ENCODE measurements at places on chromosomes 11 and 22. TPM values are rescaled to one million over a fixed set of nuclear protein-coding genes. Genes with fewer than 3 reads are reported as not detected.

OR51B5 gene
- not detected for total RNA-seq

FXYD2 gene
- 361 TPM for total RNA-seq

MMP12 gene
- 0.80 TPM for total RNA-seq

OR51E2 gene
- total RNA-seq, result not detected

WNT11 gene
- not detected for total RNA-seq

MFRP gene
- total RNA-seq, result not detected

SCGB1A1 gene
- not detected for total RNA-seq

OR8D1 gene
- total RNA-seq, result not detected

KCNJ4 gene
- total RNA-seq, result not detected

- no peak for DNase-seq
These were observed 31.7 kb upstream of the KRTAP5-6 start for GRCh38 chr11:1665313-1665712.

- no peak for DNase-seq
These were observed 7.7 kb downstream of the MPPED2 start for GRCh38 chr11:30578406-30578805.

DNA sequence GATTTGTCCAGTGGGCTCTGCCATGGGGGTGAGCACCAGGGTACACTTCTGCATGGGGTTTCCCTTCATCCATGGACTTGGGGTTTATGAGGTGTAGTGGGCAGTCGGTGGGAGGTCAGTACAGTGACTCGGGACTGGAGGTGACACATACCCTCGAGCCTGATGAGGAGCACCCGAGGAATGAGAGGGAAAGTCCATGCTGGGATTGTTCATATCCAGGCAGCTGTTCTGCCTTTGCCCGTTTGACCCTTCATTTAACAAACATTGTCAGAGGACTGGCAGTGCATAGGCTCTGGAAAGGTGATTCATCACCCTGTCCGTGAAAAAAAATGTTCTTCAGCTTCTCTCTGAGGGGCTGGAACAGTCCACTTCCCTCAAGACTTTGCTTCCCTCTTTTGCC, 2.7 kb downstream of the NAV2 start:
- peak; percentile 98 for DNase-seq

DNA sequence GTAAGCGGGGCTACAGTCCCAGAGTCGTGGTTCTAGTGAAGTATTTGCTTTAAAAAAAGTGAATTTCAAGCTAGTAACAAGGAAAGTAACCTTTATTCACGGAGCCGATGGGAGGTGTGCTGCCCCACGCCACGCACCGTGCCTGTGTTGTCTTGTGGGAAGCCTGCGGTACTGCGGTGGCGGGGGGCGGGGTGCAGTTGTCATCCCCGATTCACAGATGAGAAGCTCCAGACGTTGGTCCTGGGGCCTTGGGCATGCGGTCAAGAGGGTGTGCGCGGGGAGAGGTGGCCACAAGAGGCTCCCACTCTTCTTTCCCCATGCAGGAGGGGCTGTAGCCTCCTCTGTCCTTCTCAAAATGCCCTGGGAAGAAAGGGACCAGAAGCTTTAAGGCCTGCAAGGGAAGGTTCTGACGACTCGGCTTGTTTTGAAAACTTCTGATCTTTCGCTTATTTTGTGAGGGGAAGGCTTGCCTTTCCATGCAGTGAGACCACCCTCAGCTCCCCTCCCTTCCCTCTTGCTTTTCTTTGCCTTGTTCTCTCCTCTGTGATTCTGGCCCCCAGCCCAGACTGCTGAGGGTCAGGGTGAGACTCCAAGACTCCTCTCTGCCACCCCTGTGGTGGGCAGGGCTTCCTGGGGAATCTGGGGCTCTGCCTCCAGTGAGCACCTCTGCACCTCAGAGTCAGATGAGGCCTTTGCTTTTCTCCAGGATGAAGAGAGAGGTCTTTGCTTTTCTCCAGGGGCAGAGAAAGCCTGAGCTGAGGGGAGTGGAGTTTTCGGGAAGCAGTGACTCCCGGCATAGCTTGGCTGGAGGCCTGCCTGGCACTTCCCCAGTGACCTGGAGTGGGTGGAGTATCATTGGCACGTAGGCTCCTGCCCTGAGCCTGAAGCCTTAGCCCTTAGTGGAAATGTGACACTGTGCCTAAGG, 6.2 kb downstream of the GLB1L3 start:
- no peak for DNase-seq

GRCh38 chr11:11213117-11213516, 139.9 kb downstream of the CSNK2A3 start:
- no peak for DNase-seq

DNA sequence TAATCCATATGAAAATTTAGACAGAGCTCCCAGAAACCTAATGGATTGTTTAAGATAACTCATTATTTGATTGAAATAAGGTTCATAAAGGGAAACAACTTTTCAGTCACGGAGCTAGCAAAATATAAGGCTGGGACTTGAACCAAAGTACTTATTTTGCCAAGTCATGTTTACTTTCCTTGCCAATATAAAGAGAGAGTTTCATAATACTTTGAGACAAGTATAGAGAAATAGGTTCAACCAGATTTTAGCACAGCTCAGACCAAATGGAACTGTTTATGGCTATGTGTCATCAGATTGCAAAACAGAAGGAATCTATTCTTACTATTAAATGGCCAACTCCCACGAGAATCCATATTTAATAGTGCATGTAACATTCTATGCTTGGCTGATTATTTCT, 1517.5 kb upstream of the TENM4 start:
- peak; percentile 88 for DNase-seq

DNA sequence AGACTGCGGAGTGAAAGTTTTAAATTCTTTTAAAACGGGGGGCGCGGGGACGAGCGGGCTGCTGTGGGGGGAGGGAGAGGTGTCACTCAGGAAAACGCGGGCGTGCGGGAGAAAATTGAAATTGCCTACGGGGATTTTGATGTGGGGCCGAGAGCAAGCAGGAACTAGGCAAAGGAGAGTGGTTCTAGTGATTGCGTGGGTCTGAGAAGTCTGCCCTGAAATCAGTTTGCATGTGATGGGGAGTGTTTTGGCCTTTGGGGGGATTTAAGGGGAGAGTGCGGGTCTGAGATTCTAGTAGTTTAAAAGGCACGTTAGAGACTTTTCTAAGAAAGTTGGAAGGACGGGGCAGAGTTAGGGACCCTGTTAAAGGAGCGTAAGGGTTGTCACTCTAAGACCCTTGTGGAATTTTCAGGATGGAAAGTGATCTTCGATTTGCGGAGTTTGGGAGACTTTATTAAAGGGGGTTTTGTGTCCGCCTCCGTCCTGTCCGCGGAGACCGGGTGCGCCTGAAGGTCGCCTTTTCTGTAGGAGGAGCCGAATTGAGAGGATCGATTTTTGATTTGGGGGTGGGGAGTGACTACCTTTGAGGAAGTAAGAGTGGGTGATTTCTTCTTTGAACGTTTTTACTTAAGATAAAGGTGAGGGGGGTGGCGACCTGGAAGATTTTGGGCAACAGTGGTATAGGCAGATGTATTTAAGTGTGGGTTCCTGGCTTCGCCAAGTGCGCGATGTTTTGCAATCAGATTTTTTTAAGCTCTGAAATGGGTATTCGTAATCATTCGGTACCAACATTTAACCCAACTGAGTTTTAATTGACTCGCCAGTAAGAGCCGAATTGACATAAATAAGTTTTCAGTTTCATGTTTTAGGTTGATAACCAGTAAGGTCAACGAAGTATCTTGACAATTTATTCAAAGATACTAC, 1.1 kb downstream of the EED start:
- no peak for DNase-seq

- DNase-seq, result no peak
These were observed 506 bp downstream of the MCM5 start for GRCh38 chr22:35400501-35400790.

DNA sequence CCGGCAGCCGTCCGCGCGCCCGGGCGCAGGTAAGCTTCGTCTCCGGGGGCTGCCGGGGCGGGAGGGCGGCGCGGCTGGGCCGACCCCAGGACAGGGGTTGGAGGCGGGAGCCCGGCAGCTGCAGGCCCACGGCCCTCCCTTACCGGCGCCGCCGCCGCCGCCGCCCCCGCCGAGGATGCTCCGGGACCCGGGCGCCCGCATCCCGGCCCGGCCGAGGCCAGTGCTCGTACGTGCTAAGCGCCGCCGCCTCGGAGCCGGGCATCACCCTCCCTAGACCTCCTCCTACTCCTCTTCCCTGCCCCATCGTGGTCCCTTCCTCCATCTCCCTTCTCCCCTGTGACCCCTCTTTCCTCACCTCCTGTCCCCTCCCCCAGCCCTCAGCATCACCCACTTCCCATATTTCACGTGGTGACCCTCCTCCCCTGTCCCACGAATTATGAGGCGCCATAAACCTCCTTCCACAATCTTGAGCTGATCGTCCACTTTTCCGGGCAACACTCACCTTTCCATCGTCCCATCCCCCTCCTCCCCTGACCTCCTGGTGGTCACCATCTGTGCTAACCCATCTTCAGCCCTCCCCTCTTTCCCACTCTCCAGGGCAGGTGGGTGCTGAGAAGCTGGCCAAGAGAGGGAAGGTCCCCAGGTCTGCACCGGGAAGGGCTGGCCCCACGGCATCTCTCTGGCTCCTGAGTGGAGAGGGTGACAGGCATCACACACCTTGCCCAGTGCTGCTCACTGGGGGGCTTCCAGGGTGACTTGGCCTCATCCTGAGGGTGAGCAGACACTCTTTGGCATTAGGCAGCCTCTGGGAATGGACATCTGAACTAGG, 612 bp downstream of the ASPHD2 start:
- DNase-seq, result no peak

GRCh38 chr11:36088266-36088972, 144.6 kb downstream of the LDLRAD3 start:
- DNase-seq, result no peak

GRCh38 chr11:8209208-8209807, 40.5 kb upstream of the RIC3 start:
- DNase-seq, result no peak

DNA sequence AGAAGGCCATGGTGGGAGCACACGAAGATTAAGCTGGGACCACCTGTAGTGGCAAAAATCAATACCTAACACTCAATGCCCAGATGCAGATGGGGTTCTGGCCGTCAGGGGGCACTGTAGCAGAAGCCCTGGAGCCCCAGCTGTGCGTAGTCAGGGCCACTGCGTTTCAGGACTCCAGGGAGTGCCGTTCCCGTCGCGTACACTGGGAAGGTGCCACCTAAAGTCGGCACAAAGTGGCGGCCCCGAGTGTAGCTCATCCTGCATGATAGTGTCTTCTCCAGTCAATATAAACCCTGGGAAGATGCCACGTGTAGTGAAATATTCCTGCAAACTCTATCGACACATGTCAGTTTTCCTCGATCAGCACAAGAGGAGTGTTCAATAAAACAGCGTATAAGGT, 123.8 kb upstream of the NTM start:
- DNase-seq, result no peak

GRCh38 chr11:88203604-88204003, 28.4 kb upstream of the RAB38 start:
- DNase-seq, result no peak

DNA sequence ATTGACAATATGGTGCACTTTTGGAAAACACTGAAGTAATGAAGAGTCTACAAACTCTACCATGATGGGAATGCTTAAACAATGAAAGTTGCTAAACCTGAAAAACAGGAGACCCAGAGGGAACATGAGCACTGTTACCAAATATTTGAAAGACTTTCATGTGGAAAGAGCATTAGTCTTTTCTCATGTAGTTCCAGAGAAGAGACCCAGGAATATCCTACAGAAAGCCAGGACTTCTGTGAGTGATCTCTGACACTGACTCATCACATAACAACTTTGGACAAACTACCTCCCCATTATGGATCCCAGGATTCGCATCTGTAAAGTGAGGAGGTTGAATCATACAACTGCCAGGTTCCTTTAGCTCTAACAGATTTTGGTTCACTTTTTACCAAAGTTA, 62.2 kb downstream of the FAM181B start:
- DNase-seq, result no peak

DNA sequence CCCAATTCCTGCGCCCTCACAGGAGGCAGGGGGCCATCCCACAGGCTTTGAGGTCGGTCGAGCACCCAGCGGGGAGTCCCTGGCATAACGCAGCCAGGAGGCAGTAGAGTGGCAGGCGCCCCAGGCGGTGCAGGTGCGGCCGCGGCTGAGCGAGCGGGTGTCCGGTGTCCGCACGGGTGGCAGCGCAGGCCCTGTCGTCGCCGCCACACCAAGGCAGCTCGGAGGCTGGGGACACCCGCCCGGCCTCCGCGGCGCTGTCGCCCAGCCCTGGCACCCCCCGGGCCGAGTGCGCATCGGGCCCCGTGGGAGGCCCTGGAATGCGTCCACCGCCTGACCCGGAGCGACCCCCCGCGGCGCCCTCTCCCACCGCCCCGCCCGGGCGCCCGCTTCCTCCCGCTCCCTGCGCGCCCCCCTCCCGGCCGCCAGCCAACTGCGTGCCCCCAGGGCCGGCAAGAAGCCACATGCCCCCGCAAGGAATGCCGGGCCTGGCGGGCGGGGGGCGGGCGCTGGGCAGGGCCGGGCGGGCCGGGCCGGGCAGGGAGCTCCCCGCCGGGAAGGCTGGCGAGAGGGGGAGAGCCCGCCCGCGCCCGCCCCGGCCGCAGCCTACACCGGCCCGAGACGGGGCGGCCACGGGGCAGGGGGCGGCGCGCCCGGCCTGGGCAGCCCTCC, 33.9 kb downstream of the PRDM11 start:
- DNase-seq, result no peak

- DNase-seq, result no peak
These were observed 531.8 kb upstream of the CADM1 start for GRCh38 chr11:116035977-116036376.

DNA sequence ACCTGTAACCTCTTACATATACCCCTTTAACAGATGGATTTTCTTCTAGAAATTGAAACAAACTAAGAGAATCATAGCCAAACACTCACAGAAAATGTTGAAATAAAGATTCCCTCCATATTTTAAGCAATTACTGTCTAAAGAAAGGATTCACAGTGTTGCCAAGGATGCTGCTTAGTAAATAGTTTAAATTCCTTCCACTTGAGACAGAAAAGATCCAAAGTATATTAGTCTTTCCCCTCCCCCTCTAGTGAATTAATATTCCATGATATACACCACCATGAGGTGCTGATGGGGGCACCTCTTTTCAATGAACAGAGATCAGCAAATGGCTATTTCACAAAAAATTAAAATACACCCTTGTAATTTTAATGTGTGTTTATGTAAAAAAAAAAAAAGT, 186.8 kb downstream of the SOX6 start:
- no peak for DNase-seq

- peak; percentile 69 for DNase-seq
These were observed 52.4 kb downstream of the PACSIN2 start for GRCh38 chr22:42962295-42963230.
